Pulmonary artery endothelial cell (primary cell): ENCODE measurements at places on chromosomes 11 and 22.
A peak's percentile ranks its signal among the peaks of the same experiment; 100 is the strongest.

DNA sequence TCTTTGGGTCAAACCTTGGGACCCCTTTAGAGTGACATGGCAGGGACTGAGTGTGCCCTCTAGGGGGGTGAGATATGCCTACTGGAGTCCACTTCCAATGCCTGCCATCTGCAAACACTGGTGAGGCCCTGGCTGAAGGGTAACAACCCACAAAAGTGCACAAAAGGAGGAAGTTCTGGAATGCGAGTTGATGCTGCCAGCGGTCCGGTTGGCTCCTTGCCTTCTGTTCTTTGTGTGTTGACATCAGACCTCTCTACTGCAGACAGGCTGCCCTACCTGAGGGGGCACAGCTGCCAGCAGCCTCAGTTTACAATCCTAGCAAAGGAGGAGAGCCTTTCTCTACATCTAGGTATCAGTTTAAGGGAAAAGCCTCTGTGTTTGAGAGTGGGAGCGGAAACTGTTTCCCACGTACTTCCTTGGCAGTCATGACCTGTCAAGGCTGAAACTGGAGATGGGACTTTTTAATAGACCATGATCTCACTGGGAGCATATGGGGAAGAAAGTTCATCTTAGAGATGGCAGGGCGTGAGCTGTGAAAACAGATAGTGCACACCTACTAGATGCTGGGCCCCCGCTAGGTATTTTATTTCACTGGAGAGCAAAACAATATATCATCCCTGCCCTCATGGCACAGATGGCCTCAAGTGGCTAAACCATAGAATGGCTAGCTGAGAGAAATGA is 27.2 kb downstream of the BMAL1 start:
- no peak for DNase-seq

GRCh38 chr22:39908136-39908535 is 7.3 kb downstream of the GRAP2 start:
- no peak for DNase-seq

DNA sequence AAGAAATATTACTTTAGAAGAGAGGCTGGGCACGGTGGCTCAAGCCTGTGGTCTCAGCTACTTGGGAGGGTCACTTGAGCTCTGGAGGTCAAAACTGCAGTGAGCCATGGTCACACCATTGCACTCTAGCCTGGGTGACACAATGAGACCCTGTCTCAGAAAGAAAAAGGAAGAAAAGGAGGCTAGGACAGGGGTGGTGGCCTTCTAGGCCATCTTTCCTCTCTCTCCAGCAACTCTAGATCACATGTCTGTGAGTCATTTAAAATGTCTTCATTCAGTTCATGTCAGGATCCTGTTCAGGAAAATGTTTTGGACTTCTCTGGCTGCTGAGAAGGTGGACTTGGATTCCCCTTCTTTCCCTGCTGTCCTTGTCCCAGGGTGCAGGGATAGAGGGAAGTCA is 53.3 kb downstream of the PPFIA1 start:
- no peak for DNase-seq

DNA sequence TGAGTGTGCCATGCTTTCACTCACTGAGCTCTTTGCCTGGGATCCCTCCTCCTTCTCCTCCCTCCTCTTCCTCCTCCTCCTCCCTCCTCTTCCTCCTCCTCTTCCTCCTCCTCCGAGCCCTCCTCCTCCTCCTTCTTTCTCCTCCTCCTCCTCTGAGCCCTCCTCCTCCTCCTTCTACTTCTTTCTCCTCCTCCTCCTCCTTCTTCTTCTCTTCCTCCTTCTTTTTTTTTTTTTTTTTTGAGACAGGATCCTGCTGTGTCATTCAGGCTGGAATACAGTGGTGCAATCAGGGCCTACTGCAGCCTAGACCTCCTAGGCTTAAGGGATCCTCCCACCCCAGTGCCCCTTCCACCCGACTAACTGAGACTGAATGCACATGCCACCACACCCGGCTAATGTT is 62.3 kb downstream of the DEUP1 start:
- no peak for DNase-seq

DNA sequence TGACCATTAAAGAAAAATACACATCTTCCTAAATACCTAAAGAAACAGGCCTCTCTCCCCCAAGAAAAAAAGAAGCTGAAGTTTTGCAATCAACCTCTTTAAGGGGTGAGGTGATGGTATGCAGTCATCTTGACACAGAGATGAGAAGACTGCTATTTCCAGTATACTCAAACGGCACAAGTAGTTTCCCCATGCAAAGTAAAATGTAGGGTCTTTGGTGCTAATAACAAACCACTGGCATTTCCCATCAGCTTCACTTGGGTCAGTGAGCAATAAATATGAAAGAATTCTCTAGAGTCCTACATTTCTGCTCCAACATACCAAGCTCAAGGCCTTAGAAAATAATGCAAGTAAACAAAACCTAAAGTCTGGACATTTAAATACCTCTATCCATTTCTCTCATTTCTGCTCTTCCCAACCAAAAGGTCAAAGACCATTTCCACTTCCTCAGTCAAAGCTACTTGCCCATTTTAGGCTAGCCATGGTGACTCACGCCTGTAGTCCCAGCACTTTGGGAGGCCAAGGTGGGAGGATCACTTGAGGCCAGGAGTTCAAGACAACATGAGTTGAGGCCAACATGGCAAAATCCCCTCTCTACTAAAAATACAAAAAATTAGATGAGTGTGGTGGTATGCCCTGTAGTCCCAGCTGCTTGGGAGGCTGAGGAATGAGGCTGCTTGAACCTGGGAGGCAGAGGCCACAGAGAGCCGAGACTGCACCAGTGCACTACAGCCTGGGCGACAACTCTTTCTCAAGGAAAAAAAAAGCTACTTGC is 39.5 kb upstream of the CHRNA10 start:
- DNase-seq, result no peak

- DNase-seq, result no peak
Observed at GRCh38 chr22:36999463-36999862, 19.8 kb downstream of the TST start.

- no peak for DNase-seq
Observed at GRCh38 chr11:119118946-119119345, 2.4 kb upstream of the HINFP start.

DNA sequence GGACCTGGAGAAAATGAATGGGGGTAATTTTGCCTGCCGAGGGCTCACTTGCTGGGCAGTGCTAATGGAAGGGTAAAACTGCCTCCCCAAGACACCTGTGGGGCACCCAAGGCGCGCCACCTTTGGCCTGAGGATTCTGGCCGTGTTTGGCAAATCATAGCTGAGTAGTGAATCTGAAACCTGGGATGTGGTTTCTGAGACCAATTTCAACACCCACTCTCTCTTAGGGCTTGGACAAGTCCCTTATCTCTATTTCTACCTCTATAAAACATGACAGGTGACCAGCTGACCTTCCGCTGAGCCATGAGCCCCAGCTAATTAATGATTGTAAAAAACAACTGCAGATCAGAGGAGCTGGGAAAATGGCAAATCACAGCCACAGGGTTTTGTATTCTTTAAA is 1.5 kb upstream of the PACSIN3 start:
- DNase-seq, result no peak

DNA sequence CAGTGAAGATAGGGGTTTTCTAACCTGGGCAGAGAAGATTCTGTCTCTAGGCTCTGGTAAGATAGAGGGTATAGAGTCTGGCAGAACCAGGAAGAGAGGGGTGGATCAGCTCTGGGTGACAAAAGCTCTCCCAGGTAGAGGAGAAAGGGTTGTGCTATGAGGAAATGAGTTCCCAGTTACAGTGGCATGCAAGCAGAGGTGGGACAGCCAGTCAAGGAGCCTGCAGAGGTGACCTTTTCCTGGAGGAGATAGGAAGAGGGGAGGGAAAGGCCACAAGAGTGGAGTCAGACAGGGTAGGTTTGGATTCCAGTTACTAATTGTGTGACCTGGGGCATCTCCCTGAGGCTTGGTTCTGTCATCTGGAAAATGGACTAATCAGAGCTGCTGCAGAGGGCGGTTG is 3.4 kb upstream of the CAPN5 start:
- DNase-seq, result no peak

GRCh38 chr11:71498091-71498490 is 29.0 kb upstream of the KRTAP5-7 start:
- no peak for DNase-seq

GRCh38 chr11:69154211-69154913 is 1.4 kb upstream of the SMIM38 start:
- DNase-seq, result no peak

DNA sequence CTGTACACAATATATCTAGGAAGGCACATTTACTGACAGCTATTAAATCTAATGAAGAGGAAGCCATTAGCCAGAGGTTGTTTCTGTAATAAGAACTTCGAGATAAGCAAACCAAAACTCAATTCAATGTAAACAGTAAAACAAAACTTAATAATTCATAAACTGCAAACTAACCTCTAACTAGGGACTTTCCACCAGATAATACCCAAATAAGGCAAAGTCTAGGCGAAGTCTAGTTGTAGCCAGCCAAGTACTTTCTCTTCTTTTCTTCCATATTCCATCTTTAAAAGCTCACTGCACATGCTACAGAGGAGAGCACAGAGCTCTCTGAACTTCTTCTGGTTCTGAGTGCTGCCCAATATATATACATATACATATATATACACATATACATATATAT is 229.9 kb upstream of the ANO5 start:
- no peak for DNase-seq

DNA sequence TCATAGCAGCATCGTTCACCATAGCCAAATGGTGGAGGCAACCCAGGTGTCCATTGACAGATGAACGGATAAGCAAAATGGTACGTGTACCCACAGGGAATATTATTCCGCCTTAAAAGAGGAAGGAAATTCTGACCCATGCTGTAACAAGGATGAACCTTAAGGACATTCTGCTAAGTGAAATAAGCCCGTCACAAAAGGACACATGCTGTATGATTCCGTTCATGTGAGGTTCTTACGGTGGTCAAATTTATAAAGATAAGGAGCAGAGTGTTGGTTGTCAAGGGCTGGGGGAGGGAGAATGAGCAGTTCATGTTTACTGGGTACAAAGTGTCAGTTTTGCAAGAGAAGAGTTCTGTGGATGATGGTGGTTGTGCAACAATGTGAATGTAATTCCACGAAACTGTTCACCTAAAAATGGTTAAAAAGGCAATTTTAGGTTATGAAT is 26.3 kb downstream of the APOL1 start:
- no peak for DNase-seq

DNA sequence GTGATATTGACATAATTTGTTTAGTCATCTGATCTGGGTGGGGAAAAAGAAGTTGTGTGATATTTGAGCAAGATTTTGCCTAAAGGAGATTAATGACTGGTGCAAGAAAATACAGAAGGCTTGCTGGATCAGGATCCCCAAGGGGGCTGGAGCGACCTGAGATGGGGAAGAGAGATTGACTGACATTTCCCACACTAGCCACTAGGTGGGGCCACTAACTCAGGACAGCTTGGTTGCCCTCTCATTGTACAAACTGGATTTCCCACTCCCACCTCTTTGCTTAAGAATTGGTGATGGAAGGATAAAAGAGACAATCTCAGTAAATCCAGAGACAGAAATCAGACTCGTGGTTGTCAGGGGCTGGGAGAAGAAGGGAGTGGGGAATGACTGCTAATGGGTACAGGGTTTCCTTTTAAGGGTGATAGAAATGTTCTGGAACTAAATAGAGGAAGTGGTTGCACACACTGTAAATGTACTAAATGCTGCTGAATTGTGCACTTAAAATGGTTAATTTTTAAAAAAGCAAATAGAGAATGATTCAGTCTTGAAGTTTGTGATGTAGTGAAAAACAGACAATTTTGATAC is 50.7 kb downstream of the CTTN start:
- no peak for DNase-seq

DNA sequence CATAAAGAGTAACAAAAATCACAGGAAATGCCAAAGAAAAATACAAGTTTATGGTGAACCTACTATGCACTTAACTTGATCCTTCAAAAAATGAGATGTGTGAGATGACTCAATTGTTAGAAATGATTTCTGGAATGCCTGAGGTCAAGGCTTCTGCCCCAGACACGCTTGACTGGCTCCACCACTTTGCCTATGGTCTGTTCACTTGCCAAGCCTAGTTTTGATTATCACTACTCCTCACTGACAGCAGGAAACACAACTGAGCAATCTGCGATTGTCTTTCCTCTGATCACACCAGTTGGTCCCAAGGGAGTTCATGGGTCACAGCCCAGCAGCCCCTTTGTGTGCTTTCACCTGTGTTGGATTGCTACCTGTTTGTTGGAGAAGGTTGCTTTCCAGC is 20.6 kb upstream of the PRDM10 start:
- peak; percentile 45 for DNase-seq

DNA sequence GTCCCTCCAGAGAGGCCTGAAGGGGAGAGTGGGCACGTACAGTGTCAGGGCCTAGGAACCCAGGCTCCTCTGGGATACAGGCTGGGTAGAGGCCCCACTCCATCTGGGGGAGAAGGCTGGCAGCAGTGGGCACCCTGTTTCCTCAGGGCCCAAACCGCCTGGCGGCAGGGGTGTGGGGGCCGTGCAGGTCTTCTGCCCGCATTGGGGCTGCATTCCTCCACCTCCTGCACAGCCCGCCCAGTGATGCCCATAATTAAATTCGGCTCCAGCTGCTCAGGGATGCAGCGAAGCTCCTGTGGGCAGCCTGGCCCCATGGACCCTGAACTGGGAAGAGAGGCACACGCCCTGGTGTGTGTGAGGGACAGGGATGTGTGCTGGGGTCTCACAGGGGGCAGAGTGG is 35.4 kb downstream of the KCNQ1OT1 start:
- no peak for DNase-seq
